ENCODE measurements at places on chromosomes 4 and X.

DNA sequence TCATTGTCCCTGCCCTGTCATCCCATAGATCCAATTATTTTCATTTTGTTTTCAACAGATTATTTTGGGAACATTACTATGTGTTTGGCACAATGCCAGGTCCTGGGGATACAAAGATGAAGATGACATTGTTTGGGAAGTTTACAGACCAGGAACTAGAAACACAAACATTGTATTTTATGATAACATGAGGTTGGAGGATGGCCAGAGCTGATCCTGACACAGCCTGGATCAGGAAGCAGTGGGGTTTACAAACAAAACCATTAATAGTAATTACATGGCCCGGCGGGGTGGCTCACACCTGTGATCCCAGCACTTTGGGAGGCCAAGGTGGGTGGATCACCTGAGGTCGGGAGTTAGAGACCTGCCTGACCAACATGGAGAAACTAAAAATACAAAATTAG, 29.9 kb downstream of the CLRN2 start:
- peak; percentile 71 for DNase-seq

GRCh38 chr4:187840814-187841213, 154.8 kb upstream of the ZFP42 start:
- DNase-seq = no peak

DNA sequence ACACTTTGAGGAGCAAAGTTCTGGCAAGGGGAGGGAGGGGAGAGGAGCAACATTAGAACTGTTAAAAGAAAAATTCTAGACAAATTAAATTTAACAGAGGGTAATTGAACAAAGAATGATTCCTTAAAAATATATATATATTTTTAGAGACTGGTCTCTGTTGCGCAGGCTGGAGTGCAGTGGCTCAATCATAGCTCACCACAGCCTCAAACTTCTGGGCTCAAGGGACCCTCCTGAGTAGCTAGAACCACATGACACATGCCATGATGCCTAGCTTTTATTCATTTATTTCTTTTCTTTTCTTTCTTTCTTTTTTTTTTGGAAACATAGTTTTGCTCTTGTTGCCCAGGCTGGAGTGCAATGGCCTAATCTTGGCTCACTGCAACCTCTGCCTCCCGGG, 19.1 kb upstream of the SPINK2 start:
- no peak for DNase-seq

DNA sequence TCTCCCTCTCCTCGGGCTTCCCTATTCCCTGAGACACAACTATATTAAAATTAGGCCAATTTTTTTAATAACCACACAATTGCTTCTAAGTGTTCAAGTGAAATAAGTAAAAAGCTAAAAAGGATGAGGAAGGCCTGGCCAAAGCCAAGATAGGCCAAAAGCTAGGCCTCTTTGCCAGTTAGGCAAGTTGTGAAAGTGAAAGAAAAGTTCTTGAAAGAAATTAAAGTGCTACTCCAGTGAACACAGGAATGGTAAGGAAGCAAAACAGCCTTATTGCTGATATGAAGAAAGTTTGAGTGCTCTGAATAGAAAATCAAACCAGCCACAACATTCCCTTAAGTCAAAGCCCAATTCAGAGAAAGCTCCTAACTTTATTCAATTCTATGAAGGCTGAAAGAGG, 114.2 kb upstream of the FAT4 start:
- no peak for DNase-seq

- no peak for DNase-seq
These were observed 25.9 kb downstream of the LIAS start for GRCh38 chr4:39484582-39485272.

DNA sequence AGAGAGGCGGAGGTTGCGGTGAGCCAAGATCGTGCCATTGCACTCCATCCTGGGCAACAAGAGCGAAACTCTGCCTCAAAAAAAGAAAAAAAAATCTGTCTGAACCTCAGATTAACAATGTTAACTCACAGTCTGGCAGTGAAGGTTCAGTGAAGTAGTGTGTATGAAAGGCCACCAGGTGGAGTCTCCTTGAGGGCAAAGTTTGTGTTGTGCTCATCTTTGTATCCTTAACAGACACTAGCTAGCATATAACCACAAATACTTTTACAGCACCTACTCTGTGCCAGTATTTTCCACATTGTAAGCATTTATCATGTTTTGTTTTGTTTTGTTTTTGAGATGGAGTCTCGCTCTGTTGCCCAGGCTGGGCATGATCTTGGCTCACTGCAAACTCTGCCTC, 46.0 kb upstream of the MGST2 start:
- peak; percentile 41 for DNase-seq

- no peak for DNase-seq
These were observed 1420.1 kb upstream of the TENM3 start for GRCh38 chr4:180823108-180823507.

DNA sequence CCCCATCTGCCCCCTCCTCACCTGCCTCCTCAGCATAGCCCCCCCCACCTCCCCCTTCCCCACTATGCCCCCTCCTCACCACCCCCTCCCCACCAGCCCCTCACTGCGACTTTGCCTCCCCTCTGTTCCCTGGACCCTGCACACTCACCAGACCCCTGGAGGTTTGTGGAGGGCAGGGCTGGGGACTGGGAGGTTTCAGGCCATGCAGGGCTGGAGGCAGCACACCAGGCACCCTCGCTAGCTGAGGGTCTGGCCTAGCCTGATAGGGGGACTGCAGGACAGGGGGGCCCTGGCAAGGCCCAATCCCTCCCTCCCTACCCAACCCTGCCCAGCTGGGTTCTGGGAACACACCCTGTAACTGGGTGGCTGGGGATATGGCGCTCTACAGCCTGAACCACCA, 28.0 kb downstream of the TACC3 start:
- no peak for DNase-seq

GRCh38 chr4:99447079-99447478, 11.9 kb upstream of the ADH7 start:
- DNase-seq = peak; percentile 43

- no peak for DNase-seq
These were observed 303.1 kb upstream of the GIMD1 start for GRCh38 chr4:106671716-106672115.

DNA sequence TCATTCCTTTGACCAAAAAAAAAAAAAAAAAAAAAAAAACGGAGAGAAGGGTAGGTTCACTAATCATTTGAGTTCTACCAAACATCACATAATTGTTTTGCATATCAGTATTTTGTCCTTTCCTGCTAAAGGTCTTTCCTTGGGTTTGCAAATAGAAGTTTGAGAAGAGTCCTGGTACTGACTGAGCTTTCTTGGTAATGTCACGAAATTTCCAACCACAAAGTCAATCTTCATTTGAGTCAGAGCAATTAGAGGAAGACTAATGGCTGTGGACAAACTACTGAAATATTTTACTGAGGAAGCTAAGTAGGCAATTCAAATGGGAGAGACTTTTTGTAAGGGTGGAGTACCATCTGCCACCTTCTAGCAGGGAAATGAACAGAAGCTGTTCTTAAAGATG, 21.7 kb upstream of the CD40LG start:
- DNase-seq = no peak

DNA sequence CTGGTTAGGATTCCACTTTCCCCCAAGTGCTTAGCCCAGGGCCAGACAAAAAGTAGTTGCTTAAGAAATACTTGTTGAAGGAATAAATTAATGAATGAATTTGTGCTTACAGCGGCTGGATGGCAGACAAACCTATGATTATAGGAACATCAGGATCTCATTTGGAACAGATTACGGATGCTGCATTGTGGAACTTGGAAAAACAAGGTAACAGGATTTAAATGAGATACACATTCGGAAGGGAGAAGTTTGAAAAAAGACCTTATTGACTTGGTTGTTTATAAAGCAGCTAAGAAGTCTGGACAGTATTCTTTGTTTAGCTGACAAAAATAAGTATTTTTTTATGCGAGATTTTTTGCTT, 572 bp downstream of the EXOSC9 start:
- no peak for DNase-seq

GRCh38 chr4:115711575-115711974, 598.2 kb upstream of the NDST4 start:
- DNase-seq = no peak

DNA sequence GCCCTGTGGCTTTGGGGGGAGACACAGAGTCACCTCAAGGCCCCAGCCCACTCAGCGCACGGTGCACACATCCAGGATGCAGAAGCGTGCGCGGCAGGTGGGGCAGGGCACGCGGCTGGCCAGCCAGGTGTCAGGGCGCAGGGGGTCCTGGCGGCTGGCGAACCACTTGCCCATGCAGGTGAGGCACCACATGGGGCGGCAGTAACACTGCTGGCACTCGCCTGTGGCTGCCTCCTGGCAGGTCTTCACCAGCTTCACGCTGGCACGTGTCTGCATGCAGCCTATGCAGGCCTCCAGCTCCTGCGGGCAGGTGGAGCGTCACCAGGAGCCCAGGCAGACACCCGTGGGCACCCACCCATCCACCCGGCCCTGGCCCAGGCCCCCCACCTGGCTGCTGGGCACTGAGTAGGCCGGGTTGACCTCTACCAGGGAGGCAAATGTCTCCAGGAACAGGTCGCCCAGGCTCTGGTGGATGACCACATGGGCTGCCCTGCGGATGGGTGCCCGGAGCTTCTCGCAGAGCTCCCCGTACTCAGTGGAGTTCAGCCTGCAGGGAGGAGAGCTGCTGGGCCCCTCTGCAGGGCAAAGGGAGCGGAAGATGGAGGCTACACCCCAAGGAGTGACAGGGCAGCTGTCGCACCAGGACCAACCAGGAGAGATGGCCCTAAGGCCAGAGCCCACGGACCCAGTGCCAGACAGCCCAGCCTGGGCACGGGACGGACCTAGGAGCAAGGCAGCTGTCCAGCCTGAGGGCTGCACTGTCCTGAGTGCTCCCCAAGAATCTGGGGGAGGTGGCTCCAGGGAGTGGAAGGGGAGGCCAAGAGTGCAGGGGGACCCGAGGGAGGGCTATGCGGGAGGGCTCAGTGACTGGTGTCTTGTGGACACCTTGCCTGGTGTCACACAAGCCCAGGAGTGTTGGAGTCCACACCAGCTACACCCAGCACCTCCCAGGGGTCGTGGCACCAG, 3.7 kb downstream of the TMEM129 start:
- DNase-seq = no peak

DNA sequence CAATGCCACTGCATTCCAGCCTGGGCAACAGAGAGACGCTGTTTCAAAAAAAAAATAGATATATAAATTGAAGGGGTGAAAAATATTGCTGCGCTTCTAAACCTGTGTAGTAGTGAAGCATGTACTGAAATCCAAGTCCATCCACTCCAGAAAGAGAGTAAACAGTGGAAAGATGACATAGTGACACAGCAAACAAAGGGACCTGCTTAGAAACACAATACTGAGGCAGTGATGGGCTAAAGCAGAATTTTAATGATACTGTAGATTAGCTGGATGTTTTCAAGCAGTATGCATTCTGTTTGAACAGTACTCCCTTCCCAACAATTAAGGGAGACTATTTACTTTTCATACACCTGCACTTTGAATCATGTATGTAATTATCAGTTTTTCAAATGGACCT, 42.5 kb downstream of the TFDP3 start:
- DNase-seq = no peak

GRCh38 chr4:8308144-8308543, 38.6 kb downstream of the HTRA3 start:
- DNase-seq = no peak

- no peak for DNase-seq
These were observed 294.8 kb downstream of the ASMT start for GRCh38 chrX:1909419-1910206.

DNA sequence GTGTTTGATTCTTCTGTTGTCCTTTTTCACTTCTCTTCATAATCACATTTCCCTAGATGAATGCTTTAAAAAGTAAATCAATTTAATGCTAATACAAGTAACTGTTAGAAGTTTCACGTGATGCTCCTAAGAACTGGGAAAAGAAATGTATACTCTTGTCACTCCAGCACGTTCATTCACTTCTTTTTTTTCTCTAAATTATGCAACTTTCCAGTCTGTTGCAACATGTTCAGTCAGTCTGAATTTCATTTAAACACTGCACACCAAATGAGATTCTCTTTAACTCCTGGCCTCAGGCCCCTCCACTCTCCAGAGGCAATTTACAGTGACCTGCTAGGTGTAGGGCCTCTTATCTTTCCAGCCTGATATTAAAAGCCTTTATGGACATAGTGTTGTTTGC, 321.9 kb downstream of the HS3ST1 start:
- DNase-seq = no peak

GRCh38 chrX:139974471-139974870, 9.2 kb upstream of the CXorf66 start:
- DNase-seq = no peak

- peak; percentile 6 for DNase-seq
These were observed 235.3 kb downstream of the TENM3 start for GRCh38 chr4:182478475-182478874.

DNA sequence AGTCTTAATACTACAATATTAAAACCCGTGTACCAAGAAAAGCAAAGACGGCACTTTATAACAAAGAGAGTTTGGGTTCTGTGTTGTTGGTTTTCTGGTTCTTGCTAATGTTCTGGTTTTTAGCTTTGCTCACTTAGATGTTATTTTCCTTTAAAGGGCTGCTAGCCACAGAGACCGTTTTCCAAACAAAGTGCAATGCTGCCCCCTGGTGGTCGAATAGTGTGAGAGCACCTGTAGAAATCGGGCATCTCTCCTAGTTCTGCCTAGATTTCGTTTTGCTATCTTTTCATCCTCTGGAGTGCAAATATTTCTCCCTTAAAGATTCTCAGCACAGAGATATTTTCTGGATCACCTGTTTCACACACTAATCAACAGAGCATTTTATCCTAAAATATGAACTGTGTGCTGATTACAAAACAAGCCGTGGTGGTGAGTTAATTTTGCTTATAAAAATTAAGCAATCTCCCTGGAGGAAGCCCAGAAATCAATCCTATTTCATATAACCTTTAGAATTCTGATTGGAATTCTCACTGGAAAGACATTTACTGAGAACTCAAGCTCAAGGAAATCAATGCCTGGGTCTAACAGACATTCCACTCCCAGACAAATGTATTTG, 334.5 kb upstream of the NOCT start:
- DNase-seq = peak; percentile 93

GRCh38 chr4:186829097-186829496, 105.4 kb upstream of the FAT1 start:
- no peak for DNase-seq

DNA sequence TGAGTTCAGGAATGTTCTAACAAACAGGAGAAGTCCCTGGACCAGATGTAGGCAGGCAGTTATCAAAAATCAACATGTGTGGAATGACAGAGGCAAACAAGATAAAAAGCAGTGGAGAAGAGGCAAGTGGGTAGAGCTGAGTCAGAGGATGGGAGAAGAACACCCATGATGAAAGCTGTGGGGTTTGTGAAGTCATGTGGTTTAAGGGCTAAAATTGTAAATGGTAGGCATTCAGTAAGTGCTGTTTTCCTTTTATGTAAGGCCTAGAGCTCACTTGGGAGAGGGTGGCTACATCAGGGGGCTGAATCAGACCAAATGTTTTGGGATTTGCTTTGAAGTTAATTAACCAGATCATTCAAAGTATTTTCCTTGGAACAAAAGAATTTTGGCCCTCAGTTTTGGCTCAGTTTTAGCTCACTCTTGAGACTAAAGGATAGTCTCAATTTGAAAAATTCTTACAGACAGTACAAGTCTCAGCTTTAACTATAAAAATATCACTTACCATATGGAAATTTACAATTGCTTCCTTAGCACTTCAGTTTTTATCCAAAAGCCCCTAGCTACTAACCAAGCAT, 114.5 kb upstream of the PCDH7 start:
- no peak for DNase-seq

- DNase-seq = no peak
These were observed 9.1 kb upstream of the PHOX2B start for GRCh38 chr4:41757521-41758156.

Measured in HT-29 (cell line).